ENCODE measurements at places on chromosomes 7 and 10.
A peak's percentile ranks its signal among the peaks of the same experiment; 100 is the strongest.

DNA sequence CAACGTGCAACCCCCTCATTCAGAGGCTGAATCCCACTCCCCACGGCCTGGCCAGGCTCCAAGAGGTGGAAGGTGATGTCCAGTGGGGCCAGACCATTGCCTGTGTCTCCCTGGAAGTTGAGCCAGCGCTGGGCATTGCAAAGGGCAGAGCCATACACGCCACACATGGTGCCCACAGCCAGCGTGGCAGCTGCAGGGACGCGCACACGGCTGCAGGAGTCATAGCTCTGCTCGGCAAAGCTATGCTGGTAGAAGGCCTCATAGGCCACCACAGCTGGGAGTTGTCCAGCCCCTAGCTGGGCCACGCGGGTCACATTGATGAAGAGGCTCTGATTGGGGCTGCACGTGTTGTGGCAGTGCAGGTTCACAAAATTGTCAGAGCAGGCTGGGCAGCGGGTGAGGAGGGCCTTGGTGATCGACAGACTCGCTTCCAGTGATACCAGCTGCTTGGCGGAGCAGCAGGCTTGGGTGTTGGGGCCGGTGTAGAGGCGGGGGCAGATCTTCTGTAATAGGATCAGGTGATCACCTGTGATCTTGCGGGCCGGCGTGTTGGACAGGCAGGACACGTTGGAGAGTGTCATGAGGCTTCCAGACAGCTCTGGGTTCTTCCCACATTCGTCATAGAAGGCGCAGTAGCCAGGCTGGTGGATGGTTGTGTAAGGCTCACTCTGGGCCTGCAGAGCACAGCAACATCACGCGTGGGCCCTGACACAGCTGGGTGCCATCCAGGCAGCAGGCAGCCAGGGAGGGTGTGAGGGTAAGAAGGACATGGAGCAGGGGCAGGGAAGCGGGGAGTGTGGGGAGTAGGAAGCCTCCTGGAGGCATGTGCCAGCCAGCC, 1.2 kb downstream of the NPC1L1 start:
- DNase-seq = no peak

DNA sequence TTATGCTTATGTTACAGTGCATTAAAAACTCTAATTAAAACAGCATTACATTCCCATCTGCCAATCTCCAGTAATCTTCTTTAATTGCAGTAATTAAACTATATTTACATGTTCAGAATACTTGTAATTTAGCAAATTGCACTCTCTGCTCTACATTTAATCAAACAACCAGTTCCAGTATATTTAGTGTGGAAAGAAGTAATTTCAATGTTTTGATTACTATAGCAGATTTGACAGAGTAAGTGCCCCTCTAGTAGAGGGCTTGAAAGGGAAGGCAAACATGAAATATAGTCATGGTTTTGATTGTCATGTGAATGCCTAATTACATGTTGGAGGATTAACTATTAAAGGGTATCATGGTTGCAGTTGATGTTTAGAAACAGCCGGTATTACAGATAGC, 739.7 kb downstream of the AUTS2 start:
- no peak for DNase-seq

GRCh38 chr10:12656518-12657142, 307.3 kb downstream of the CAMK1D start:
- DNase-seq = peak; percentile 44

DNA sequence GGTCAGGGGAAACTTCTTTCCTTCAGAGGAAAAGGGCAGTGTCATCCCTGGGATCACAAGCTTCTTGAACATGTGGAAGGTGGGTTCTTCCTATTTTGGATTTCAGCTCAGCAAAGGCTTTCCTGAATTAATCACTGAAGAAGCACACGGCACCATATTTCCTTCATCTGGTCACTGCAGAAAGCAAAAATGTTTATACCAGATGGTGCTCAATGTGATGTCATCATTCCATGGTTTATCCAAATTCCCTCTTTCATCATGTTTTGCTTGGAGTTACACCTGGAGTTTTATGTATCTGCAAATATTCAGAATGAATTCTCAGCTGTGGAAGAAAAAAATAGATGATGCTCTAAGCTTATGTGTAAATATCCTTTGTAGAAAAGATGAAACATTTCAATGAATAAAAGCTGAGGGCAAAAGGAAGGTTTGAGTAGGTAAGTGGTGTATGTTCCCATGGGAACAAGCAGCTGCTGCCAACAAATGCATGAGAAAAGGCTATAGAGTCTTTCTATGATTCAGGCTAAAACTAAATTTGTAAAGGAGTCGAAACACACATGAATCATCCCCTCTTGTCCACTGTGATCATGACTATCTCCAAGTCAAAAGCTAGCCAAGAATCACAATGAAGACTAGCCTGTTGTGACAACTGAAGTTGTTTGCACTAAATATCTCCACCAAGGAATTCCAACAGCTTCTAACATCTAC, 26.9 kb upstream of the BPGM start:
- no peak for DNase-seq

- no peak for DNase-seq
Observed at GRCh38 chr7:132800522-132800921, 224.3 kb upstream of the PLXNA4 start.

GRCh38 chr10:114718374-114718773, 60.3 kb upstream of the ABLIM1 start:
- no peak for DNase-seq

GRCh38 chr7:93231259-93231658, 907 bp upstream of the VPS50 start:
- no peak for DNase-seq

DNA sequence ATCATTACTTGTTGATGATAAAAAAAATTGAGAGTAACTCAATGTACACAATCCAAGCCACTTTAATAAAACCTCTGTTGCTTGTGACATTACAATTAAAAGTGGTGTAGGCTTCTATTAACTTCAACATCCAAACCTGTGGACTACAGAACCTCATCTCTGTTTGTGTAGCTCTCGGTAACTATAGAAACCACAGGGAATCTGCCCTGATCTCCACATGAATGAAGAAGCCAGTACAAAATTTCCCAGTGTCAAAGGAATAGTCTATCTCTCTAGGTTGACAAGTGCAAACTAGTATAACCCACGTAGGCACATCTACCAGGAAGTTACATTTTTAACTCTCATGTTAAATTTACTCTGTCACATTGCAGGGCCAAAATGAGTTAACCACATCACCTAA, 204.3 kb downstream of the CHCHD3 start:
- no peak for DNase-seq

GRCh38 chr7:96734343-96734742, 24.7 kb upstream of the SEM1 start:
- DNase-seq = peak; percentile 52

DNA sequence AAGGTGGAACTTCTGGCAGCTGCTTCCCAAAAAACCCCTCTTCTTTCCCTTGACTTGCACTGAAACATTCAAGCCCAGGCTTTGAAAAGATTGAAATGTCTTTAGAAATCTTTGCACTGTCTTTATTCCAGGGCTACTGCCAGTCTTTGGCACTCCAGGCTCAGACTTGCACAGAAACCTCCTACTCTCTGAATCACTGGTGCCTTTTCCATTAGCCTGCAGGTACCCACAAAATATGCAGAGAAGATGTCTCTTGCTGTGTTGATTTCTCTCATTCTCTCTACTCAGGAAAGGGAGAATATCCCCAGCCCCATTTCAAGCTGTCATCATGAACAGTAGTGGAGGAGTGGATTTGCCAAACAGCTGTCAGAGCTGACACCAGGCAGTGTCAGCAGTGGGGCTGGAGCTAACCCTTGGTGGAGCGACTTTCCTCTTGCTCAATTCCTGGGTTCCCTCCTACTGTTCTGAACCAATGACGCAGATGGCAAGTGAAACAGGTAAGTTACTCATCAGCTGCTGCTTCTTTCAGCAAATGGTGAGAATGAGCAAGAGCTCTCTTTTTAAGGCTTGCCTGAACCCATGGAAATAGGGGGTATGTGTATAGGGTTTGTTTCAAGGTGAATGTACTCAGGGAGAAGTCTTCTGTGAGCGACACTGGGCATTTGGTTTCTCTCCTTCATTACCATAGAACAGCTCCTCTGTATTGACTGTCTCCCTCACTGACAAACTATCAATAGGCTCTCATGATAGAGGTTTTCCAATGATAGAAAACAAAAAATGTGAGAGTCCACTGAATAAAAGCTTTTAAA, 362.4 kb downstream of the ADRA2A start:
- no peak for DNase-seq

DNA sequence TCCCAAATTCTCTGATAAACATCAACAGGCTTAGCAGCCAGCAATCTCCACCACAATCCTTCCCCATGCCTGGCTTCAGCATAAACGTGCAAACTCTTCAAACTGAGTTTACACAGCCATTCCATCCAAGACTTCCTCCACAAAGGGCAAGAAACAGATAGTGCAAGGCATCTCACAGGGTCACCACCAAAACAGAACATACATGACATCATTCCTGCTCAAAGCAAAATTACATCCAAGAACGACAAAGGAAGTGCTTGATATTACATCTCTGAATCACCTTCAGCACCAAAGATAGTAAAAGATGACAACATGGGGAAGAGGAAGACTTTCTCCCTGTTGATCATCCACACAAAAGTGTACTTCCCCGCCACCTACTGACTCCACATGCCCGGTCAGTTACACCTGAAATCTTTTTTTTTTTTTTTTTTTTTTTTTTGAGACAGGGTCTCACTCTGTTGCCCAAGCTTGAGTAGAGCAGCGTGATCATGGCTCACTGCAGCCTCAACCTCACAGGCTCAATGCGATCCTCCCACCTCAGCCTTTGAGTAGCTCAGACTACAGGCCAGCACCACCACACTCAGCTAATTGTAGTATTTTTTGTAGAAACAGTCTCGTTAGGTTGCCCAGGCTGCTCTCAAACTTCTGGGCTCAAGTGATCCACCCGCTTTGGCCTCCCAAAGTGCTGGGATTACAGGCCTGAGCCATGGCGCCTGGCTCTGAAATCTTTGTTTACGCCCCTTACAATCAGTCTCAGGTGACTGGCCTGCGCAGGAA, 127.5 kb downstream of the PARD3 start:
- no peak for DNase-seq

- no peak for DNase-seq
Observed at GRCh38 chr10:49131507-49132361, 2.1 kb downstream of the FAM170B start.

- peak; percentile 68 for DNase-seq
Observed at GRCh38 chr10:24762161-24762924, 38.7 kb upstream of the ARHGAP21 start.

DNA sequence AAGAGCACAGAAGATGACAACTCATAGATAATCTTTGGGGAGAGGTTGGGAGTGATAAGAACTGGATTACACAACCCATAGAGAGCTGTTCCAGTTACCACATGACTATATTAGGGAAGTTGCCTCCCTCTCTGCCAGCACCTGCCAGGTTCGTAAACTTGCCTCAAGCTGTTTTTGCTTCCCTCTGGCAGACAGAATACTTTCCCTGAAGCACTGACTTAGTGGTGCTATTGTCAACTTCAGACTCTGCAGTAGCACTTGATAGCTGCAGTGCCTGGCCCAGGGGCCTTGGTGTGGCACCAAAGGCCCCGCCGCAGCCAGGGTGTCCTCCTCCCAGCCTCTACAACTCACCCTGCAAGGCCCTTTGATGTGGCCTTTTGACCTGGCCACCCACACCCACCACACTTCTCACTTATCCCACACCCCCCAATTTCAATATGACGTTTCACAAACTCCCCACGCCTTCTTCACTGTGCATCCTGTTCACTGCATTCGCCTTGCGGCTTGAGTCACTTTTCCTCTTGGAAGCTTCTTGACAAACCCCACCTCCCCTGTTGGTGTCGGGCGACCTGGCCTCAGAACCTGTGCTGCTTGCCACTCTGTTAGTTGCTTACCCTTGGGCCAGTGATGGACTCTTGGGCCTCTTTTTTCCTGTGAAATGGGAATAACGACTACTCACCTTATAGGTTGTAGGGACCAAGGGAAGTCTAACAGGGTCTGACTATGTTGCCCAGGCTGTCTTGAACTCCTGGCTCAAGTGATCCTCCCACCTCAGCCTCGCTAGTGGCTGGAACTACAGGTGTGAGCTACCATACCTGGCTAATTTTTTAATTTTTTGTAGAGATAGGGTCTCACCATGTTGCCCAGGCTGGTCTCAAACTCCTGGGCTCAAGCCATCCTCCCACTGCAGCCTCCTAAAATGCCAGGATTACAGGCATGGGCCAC, 50.2 kb upstream of the PODXL start:
- peak; percentile 58 for DNase-seq

GRCh38 chr7:104650991-104651640, 322.7 kb downstream of the LHFPL3 start:
- no peak for DNase-seq

- DNase-seq = no peak
Observed at GRCh38 chr7:106537119-106537518, 123.8 kb downstream of the CCDC71L start.

GRCh38 chr7:132134814-132135445, 441.3 kb downstream of the PLXNA4 start:
- DNase-seq = peak; percentile 31

DNA sequence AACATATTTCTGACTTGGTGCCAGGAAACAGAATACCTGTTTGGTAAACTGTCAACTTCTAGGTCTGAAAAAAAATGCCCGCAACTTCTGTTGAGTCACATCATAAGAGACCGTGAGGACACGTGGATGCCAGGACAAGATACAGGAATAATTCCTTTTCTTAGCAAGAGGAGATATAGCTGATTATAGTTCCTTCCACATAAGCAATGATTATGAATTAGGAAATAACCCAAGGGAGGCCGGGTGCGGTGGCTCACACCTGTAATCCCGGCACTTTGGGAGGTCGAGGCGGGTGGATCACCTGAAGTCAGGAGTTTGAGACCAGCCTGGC, 75.2 kb downstream of the CDC123 start:
- DNase-seq = no peak

GRCh38 chr10:96238646-96239623, 32.4 kb downstream of the BLNK start:
- DNase-seq = peak; percentile 4

DNA sequence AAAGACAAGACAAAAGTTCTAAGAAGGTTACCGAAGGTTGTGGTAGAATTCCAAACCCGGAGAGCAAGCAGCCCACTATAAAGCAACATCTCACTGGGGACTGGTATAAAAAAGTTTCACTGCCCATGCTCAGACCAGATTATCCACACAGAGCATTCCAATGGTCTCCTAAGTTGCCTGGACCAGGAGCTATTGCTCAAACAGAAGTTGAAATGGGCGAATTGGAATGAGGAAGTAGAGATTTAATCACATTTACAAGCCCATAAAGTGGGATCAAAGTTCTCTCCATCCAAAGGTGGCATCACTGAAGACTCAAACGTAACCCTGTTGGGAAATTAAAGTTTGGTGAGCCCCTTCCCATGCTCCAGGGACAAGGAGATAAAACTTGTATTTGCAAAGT, 19.8 kb downstream of the OR2F1 start:
- peak; percentile 90 for DNase-seq

Data from PC-9 (cell line).